ENCODE measurements at places on chromosomes 3 and 15.

GRCh38 chr3:54600441-54601204 is 327.2 kb downstream of the LRTM1 start:
- DNase-seq: no peak

DNA sequence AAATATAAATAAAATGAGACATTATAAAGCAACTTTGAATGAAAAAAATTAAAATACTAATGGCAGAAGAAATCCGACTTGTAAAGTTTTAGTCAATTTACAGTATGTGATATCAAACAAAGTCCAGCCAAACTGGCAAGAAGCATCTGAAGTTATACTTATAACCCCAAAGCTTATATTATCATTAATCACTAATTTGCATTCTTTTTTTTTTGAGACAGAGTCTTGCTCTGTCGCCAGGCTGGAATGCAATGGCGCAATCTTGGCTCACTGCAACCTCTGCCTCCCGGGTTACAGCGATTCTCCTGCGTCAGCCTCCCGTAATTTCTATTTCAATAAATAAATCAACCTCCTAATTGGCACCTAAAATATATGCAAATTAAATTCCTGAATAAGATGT is 80.1 kb downstream of the AQR start:
- peak; percentile 36 for DNase-seq

DNA sequence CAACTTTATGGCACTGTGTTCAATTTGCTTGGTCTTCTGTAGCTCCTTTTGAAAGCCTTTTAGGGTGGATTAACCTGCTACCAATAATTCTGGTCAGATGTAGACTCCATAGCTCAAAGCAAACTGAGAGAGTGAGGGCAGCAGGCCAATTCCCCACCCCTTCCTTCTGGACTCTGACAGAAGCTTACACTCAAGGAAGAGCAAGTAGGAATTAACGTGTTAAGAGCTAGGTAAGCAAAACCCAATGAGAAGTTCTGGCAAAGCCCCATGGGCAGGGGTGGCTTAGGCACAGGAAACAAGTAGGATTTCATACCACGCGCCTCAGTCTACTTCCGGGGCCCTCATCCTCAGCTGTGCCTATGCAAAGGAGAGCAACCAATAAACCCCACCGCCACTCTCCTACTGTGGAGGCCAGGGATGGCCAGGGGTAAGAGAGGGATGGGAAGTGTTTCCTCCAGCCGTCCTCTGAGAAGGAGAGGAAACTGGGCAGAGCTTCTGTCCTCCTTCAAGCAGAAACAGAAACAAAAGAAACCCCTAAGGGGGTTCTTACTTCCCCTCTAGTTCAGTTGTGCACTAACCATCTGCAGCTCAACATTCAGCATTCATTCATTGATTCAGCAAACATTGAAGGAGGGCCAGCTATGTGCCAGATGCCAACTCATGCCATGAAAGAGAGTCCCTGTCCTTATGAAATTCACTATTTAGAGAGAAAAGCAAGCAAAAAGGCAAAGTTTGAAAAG is 12.6 kb downstream of the CCR5 start:
- DNase-seq: no peak

GRCh38 chr15:101089579-101090427 is 162.0 kb downstream of the CHSY1 start:
- DNase-seq: no peak

DNA sequence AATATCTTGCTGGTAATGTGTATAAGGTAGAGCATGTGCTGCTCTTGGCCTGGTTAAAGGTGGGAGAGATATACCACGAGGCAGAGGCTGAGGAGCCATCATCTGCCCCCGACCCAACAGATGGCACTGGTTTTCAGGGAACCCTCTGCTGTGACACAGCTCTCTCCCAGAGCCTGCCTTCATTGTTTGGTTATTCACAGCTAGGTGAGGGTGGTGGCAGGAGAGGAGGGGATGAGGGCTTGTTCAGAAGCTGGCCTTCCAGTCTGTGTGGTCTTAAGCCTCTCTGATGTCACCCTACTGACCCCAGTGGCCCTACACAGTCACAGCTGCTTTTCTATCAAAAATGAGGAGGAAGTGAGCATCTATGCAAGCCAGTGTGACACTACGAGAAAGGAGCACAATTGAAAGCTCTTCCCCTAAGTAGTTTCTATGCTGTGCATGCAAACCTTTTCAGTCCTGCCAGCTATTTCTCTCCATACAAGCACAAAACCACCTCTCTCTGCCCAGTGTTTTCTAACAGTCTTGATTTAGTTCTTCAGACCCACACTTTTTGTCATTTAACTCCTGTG is 258.4 kb upstream of the AGTR1 start:
- DNase-seq: no peak

- peak; percentile 59 for DNase-seq
Measured at GRCh38 chr3:113695786-113696645, at the start of gene USF3. Gene USF3 (minus strand): TSS chr3:113696642. CDS start chr3:113674878, 21,764 bp downstream.

DNA sequence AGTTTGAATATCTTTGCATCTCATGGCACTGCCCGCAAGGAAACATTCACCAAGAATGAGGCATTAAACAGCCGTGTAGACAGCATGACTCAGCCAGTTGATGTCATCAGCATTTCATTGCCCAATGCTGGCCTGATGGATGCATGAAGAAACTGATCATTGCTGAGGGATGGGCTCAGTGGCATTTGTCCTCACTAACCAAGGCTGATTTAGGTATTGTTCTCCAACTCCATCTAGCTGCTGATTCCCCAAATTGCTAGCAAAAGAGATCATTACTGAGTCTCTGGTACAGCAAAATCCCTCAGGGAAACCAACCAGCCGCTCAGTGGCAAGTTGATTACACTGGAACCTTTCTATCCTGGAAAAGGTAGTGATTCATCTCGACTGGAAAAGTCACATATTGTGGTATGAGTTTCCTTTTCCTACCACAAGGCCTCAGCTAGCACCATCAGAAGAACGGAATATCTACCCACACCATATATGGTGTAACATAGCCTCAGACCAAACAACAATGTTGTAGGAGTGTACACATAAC is 186.5 kb upstream of the GAP43 start:
- peak; percentile 73 for DNase-seq

GRCh38 chr15:64224511-64224910 is 61.7 kb upstream of the PPIB start:
- DNase-seq: peak; percentile 17

DNA sequence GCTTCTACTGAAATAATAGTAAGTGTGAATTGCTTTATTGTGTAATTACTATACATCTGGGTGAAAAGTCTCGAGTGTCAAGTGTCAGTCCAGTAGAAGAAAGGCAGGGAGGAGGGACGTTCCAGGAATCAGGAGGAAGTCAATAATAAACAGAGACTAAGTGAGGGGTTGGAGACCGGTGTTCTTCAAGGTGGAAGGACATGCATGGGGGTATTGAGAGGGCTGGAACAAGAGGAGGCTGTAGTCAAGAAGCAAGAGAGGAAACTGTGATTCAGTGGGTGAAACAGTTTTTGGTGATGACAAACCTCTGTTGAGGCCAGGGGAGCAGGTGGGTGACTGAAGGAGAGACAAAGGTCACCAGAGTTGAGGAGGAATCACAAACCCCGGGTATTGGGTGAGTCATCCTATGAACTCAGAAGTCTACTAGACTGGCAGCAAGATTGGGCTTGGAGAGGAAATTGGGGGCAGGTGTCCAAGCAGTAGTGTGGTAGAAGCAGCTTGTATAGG is 11.6 kb upstream of the SCAMP5 start:
- peak; percentile 47 for DNase-seq

DNA sequence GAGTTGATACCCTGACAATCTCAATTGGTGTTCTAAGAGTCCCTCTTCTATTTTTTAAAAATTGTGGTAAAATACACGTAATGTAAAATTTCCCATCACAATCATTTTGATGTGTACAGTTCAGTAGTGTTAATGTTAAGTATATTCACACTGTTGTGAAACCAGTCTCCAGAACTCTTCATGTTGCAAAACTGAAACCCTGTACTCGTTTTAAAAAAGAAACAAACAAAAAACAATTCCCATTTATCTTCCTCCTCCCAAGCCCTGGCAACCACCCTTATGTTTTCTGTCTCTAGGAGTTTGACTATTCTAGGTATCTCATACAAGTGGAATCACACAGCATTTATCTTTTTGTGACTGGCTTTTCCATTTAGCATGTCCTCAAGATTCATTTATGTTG is 28.7 kb upstream of the ALPK3 start:
- no peak for DNase-seq

GRCh38 chr3:117691526-117691925 is 981.9 kb downstream of the TUSC7 start:
- peak; percentile 5 for DNase-seq

Measured in HCEC 1CT (cell line).